Globus pallidus (tissue), 1 donor: ENCODE measurements at places on chromosomes 2 and 18.

- no peak for DNase-seq
Measured at GRCh38 chr18:25686960-25687500, 335.1 kb upstream of the ZNF521 start.

GRCh38 chr2:136214307-136215200 lies 96.6 kb upstream of the CXCR4 start:
- no peak for DNase-seq

- DNase-seq = no peak
Measured at GRCh38 chr2:25362434-25363145, 20.9 kb upstream of the DNMT3A start.

- no peak for DNase-seq
Measured at GRCh38 chr2:29920631-29921559, 491 bp downstream of the ALK start.

GRCh38 chr2:241597561-241597960 lies 39.0 kb downstream of the BOK start:
- no peak for DNase-seq

DNA sequence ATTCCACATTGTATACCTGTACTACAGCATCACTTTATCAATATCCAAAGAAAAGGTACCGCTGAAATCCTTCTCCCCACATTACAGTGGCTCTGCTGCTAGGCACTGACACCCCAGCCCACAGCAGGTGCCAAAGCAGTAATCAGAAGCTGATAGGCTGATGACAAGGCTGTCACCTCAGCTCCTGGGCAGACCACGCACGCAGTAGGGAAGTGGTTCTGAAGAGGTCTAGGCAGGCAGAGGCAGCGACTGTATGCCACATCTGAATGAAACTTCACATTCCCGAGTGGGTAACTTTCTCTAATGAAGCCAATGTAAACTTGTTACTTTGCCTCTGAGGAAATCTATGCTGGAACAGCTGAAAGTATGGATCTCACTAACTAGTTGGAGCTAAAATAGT lies 113.0 kb downstream of the MEP1B start:
- no peak for DNase-seq

- DNase-seq = peak; percentile 29
Measured at GRCh38 chr2:224038049-224038829, 847 bp downstream of the SERPINE2 start.

GRCh38 chr2:127580167-127581049 lies 44.9 kb downstream of the MYO7B start:
- DNase-seq = no peak

- no peak for DNase-seq
Measured at GRCh38 chr2:236670235-236670620, 100.6 kb downstream of the ACKR3 start.

- DNase-seq = no peak
Measured at GRCh38 chr2:45794134-45794617, 142.7 kb downstream of the PRKCE start.

DNA sequence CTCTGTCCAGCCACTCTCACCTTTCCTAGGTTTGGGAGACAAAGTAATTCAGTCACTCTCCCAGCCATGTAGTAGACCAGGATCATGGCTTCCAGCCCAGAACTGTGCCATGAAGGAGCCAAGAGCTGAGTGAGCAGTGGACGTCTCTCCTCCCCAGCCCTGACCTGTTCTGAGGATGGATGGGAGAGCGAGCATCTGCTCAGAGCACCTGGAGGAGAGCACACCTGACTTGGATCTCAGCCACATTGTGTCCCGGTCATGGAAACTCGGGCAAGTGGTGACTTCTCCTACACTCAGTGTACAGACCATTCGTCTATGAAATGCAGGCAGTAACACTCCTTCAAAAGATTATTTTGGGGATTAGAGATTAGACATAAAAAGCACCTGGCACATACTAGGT lies 299.7 kb downstream of the TNS1 start:
- DNase-seq = no peak

GRCh38 chr2:233997707-233998106 lies 52.8 kb upstream of the SPP2 start:
- no peak for DNase-seq

DNA sequence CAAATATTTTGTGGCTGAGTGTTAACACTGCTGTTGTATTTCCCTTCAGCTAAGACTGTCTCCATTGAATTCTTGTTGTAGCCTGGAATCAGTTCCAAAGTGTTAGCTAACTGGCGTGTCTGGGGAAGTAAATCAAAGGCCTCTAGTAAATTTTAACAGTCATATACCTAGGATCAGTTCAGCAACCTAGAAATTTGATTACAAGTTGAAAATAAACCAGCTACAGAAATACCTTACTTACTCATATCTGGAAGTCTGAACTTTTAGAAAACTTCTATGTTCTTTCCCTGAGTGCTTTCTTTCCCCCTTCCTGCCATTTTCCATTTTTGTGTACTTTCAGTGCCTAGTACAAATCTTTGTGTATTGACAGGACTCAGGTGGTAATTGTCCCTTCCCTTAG lies 396.7 kb upstream of the DCC start:
- no peak for DNase-seq

- DNase-seq = no peak
Measured at GRCh38 chr2:236865052-236865451, 220.6 kb upstream of the COPS8 start.

GRCh38 chr2:166491461-166491860 lies 2.6 kb downstream of the SCN7A start:
- no peak for DNase-seq

DNA sequence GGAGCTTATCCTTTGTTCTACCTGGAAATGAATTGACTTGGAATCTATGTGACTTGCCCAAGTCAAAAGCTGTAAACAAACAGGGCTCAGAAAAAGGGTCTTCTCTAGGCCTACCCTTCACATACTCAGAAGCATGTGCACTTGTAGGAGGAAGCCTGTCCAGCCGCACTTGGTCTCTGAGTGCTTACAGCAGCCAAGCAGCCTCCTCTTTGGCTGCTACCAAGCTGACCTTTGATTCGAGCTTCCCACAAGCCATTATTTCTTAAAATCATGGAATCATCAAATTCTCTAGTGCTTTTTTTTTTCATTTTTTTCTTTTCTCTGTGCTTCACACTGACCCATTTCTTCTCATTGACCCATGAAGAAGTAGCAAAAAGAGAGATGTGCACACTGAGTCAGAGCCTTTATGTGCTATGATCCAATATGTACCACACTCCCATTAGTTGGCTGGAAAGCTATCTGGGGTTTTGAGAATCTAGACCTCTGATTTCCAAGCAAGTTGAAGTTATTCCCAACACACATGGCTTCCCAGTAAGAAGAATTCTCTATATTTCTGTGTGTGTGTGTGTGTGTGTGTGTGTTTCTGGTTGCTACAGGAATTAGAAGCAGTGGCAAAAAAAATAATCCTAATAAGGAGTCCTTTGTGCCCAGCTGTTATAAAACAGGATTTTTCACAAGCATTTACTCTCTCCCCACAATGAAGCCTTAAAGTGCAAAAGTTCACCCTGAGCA lies 550.3 kb upstream of the TNP1 start:
- DNase-seq = no peak

GRCh38 chr2:221443645-221444044 lies 128.5 kb downstream of the EPHA4 start:
- DNase-seq = no peak

DNA sequence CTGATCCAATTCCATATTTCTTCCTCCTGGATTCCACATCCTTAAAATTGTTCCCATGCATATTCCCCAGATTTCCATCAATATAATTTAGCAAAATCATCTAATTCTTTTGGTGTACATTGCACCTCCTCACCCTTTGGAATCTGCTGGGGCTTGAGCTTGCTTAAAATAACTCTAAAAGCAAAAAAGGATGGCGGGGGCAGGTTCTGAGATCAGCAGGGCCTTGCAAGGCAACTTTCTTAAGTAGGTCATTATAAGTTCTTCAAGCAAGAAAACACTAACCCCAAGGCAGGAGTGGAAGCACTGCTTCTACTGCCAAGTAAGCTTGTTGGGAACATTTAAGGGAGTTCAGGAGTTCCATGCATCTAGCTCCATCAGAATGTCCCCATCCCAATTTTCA lies 254.3 kb upstream of the CCDC68 start:
- DNase-seq = no peak

GRCh38 chr18:58391231-58391825 lies 237.6 kb downstream of the ALPK2 start:
- DNase-seq = no peak

DNA sequence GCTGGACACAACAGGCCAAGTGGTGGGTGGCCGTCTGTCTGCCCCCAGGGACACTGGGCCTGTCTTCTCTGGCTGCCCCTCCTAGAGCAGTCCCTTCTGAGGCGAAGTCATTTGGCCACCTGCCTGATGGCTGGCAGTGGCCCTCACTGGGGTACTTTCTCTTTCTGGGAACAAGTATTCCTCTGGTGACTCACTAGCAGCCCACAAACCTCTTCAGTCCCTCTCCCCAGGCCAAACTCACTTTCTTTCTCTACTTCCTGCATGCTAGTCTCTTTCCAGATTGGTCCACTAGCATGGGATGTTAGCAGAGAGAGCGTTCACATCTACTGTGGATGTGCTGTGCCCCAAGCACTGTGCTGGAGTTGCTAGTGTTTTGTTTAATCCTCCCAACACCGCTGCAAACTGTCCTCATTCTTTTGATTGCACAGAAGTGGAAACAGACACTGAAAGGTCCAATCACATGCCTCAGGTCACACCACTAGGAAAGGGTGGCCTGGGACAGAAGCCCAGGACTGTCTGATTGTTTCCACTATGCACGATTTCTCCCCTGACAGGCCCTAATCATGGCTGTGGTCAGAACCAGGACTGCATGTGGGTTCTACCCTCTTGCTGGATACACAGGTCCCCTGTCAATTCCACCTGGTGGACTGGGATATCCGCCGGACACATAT lies 5.2 kb downstream of the DYSF start:
- DNase-seq = no peak

DNA sequence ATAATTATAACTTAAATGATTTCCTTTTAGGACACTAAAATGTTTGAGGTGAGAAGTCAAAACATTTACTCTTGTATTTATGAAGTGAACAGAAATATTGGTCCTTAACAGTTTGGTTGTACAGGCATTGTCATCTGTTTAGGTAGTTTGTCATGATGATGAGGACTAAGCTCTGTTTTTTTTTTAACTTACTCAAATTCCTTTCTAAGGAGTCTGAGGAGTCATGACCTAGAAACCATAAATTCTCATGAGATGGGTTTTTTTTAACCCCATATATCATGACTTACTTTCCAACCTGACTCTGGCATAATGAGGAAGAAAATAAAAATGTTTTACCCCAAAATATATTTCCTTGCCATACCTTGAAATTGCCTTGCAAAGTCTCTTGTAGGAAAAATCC lies 1176.2 kb downstream of the SUCLG1 start:
- DNase-seq = no peak

DNA sequence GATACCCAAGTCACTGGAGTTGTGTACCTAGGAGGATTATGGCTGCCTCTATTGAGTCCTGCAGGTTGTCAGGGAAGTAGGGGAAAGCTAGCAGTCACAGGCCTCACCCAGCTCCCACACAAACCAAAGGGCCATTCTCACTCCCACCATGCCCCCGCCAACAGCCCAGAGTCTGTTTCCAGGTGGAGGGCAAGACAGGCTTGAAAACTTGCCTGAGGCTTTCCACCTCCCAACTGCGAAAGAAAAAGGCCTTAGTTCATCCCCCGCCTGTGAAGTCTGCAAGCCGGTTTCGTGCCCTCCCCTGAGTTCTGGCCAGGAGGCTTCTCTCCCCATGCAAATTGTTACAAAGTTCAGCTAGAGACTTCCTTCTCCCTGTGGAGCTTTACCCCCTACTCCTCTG lies 270.3 kb downstream of the TXNL1 start:
- no peak for DNase-seq

GRCh38 chr2:151782378-151783132 lies 45.7 kb downstream of the ARL5A start:
- DNase-seq = no peak

- DNase-seq = no peak
Measured at GRCh38 chr2:43306197-43306596, 79.8 kb upstream of the ZFP36L2 start.

DNA sequence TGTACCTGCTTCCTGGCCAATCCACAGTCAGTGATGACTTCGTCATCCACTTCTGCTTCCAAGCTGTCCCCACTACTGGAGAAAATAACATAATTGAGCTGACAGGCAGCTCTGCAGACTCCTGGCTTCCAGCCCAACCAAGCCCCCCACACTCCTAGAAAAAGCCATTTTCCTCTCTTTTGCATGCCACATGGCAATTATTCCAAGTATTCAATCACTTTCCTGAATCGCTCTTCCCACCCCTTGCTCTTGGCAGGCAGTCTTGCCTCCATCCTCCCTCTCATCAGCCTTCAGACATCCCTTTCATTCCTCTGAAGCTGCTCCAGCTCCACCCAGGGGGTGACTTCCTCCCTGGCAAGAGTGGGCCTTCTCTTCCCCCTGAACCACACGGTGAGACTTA lies 14.3 kb upstream of the ST8SIA5 start:
- DNase-seq = no peak

- no peak for DNase-seq
Measured at GRCh38 chr18:5601188-5601624, 57.4 kb upstream of the EPB41L3 start.

- DNase-seq = no peak
Measured at GRCh38 chr2:227592694-227593387, 5.9 kb upstream of the SCYGR2 start.

DNA sequence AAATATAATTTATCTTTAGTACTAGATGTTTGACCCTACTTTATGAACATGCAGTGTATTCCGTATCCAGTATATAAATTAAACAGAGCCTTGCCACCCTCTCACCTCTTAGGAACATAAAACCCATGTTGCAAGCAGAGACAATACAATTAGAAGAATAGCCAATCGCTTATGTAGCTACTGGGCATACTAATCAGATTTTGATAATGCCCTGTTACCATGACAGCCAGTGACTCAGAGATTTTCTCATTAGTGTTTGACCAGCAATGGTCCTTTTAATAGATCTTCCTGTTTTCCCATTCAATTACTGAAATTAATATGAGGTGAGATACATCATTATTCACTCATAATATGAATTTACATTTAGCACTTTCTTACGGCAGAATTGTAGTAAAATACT lies 547.3 kb upstream of the VWC2L start:
- no peak for DNase-seq

DNA sequence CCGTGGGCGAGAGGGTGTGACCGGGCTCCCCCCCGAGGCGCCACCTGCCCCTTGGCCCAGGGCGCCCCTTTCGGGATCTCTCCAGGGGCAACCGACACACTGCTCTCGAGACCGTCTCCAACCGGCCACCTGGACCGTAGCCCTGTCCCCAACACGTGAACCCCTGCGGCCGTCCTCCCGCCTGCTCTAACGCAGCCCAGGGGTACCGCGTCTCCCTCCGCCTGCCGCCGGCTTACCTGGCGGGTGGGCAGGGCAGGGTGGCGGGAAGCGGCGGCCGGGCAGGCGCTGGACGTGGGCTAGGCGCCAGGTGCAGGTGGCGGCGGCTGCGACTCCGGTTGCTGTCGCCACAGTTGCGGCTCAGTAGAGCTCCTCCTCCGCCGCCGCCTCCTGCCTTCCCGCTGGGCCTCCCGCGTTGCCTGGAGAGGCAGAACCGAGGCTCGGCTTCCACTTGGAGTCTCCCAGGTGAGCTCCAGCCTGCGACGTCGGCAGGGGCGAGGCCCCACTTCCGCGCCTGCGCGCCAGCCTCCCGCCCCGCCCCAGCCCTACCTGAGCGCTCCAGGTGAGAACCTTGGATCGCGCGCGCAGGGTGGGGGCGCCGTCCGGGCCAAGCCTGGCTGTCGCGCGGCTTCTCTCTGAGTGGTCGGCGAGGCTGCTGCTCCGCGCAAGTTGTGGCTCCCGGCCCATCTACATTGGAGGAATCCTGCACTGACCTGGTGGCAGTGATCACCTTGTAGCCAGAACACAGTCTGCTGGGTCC lies at the start of gene GALNT3:
Gene GALNT3, minus strand, starts transcription at position 469 of the 757 bp plus-strand sequence. CDS start 23,547 bp downstream, outside the sequence.
- no peak for DNase-seq

GRCh38 chr2:28164280-28164801 lies 228.3 kb upstream of the FOSL2 start:
- DNase-seq = peak; percentile 26
